ENCODE measurements at places on chromosomes 7 and 10.

GRCh38 chr10:61589547-61590243, 73.0 kb upstream of the CABCOCO1 start:
- no peak for DNase-seq

DNA sequence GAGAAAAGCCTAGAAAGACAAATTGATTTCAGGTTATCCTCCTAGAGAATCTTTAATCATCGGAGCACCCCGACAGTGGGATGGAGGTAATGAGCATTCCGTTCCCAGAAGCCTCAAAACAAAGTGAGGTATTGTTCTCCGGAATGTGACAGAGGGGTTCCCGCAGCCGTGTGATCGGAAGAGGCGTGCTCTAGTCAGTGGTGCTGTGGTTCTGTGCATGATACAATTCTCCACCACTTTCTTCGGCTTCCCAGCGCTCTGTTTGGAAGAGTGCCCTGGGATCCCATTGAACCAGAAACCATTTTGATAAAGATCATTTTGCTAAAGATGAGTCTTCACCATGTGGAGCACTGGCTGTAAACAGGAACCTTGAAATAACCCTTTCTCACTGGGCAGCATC, 434.6 kb downstream of the PAXIP1 start:
- DNase-seq: no peak

DNA sequence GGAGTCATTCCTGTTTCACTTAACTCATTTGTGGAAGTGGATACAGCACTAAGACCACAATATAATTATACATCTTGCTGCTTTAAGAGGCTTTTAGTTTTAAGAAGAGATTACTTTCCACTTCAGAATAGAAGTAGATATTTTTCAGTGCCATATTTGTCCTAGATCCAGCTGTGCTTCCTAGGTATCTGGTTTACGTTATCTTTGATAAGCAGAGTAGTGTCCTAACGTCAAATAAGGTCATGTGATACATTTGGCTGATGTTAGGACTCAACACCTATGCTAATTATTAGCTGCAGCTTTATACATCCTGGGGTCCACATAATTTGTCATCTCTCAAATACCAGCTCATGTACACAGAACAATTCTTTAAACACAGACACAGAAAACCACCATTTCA, 196.2 kb upstream of the SMIM30 start:
- no peak for DNase-seq

GRCh38 chr10:74186678-74187077, 35.7 kb downstream of the ADK start:
- no peak for DNase-seq

DNA sequence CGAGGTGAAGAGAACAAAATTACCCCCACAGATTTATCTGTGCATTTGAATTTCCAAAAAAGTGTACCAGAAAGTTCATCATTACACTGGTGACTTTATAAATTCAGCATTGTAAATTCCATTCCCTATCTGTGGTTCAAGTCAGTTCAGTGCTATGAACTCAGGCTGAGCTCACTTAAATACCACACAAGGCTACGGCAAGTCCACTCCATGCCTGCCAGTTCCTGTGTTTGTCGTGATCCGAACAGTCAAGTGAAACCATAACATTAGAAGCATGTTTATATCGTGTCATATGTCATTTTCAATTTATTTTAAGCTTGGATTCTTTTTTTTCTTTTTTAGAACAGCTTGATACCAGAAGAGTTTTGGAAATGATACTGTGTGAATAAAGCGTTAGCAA, 14.8 kb downstream of the MBL2 start:
- no peak for DNase-seq

GRCh38 chr7:113421696-113422330, 303.5 kb upstream of the SMIM30 start:
- DNase-seq: peak; percentile 84

GRCh38 chr10:128744811-128745305, 618.6 kb upstream of the MKI67 start:
- DNase-seq: no peak

- no peak for DNase-seq
Measured at GRCh38 chr7:108136191-108136688, 6.1 kb upstream of the LAMB4 start.

- no peak for DNase-seq
Measured at GRCh38 chr7:73809467-73809951, 21.3 kb upstream of the CLDN4 start.

GRCh38 chr7:174716-175115, 17.7 kb upstream of the FAM20C start:
- DNase-seq: no peak

GRCh38 chr7:151460474-151460855, 20.5 kb upstream of the CRYGN start:
- no peak for DNase-seq

GRCh38 chr10:28971255-28971654, 293.9 kb downstream of the BAMBI start:
- DNase-seq: no peak

- DNase-seq: no peak
Measured at GRCh38 chr10:128180843-128181242, 54.6 kb upstream of the MKI67 start.

DNA sequence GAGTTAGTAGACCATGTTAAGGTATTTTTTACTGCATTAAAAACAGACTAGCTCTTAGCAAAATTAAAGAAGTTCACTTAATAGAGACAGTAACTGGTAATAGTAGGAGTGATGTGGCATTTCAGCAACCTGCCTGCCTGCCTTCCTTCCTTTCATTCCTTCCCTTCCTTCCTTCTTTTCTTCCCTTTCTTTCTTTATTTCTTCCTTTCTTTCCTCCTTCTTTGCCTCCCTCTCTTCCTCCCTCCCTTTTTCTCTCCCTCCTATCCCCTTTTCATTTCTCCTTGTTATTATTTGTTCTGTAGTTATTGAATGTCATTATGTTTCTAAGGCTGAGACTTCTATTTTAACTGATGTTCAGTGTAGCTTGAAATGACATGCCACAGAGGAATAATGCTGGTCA, 146.5 kb upstream of the WNT16 start:
- no peak for DNase-seq

DNA sequence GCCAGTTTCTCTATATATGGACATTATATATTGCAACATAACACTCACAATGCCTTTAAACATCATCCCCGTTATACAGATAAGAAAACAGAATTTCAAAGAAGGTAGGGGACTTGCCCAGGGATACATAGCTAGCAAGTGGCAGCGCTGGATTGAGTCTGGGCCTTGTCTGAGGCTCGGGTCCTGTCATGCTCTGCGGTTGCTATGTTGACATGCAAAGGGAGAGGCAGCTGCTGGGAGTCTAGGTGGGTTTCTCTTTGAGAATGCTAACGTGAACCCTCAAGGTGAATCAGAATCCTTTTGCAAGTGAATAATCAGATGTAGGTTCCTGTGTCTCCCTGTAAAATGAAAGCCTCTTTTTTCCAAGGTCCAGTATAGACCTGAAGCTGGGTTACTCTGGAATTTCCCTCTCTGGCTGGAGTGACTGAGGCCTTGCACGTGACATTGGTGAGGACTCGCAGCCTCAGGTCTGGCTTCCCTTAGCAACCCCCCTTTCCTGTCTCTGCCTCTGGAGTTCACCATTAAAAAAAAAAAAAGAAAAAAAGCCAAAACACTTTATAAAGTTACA, 38.9 kb downstream of the TCF7L2 start:
- no peak for DNase-seq

DNA sequence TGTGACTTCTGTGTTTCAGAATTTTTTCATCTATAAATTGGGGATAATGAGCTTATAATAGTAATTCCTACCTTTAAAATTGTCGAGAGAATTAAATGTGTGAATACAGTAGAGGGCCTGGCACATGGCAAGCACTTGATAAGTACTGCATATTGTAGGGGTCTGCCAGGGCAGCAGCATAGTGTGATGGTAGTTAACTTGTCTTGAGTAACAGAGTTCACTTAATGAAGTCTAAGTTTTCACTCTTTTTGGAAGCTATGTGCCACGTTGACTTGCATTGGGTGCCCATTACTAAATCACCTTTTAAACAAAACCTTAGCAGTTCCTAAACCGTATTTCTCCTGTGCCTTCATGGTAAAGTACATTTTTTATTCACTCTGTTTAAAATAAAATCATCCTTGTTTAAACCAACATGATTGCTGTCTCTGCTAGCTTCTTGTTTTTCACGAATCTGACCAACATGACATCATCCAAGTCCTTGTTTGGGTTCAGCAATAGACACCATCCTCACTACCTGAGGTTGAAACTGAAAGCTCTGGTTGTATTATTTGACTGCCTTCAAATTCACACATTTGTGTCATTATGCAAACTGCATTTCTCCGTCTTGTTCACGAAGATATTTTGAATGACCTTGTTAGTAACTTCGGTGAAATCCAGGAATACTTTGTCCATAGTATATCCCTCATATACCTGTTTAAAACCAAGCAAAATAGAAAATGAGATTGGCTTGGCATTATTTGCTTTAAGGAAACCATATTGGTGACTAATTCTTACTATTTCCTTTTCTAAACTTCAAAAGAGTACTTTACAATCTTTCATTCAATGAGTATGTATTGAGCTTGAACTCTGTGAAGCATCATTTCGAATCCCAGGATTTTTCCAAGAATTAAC, 340.2 kb downstream of the SUGCT start:
- no peak for DNase-seq
